ENCODE measurements at places on chromosomes 7 and 10.

DNA sequence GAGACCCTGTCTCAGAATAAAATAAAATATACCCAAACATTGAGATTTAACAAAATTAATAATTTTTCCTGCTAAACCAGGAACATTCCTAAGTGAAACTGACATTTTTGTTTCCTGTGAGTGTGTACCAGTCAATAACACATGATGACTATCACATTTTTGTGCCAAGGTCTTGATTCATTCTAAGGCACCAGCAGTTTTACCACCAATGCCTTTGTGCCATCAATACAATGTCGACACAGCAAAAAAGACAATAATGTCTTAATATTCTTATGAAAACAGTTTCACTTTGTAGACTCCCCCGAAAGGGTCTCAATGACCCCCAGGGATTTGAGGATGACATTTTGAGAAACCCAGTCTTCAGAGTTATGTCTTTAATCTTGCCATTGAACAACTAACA is 7.2 kb upstream of the CADPS2 start:
- no peak for DNase-seq

DNA sequence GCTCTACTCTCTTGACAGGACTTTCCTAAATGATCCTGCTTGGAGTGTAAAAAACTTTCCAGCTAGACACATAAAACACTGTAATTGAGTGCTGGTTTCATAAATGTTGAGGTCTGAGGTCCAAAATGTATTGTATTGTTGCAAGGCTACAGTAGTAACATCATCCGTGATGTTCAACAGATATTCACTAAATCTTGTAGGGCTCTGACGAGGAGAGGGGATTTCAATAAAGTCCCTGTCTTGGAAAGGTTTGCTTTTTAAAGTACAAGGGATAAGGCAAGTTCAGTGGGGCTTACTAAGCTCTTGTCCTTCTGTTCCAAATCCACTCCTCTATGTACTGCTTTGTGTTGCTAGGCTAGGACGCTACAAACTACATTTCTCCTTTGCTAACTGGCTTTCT is 48.9 kb downstream of the FHIP2A start:
- no peak for DNase-seq

DNA sequence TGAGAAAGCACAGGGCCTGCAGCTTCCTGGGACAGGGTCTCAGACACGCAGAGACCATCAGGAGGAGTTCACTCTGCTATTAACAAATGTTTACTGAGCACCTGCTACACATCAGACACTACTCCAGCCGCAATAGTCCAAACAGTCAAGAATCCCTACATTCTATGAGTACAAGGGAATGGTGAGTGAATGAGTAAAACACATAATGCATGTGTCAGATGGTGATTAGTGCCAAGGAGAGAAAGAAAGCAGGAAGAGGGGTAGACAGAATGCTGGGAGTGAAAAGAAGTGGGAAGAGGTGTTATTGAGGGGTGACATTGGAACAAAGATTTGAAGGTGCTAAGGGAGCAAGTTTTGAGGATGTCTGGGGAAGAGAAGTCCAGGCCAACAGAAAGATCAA is 634.2 kb upstream of the GALNT17 start:
- DNase-seq, result no peak

- no peak for DNase-seq
These were observed 201.8 kb upstream of the PPP2R2D start for GRCh38 chr10:131698986-131699385.

GRCh38 chr10:131073469-131074035 is 238.0 kb downstream of the TCERG1L start:
- no peak for DNase-seq

DNA sequence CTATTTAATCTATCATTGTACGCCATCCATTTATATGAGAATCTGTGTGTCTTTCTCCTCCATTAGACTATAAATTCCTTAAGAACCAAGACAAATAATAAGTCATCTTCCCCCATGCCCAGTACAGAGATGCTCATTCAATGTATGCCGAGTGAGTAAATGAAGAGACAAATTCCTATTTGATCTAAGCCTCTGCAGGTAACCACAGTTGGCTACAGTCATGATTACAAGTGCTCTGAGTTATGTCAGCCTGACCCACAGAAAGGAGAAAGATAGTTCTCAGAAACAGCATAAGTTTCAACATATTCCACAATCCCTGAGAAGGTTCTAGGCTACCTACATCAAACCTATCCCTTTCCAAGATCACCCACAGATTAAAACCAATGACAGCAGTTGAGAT is 46.1 kb downstream of the MPP7 start:
- no peak for DNase-seq

- DNase-seq, result no peak
These were observed 22.2 kb downstream of the LIPK start for GRCh38 chr10:88728107-88728763.

DNA sequence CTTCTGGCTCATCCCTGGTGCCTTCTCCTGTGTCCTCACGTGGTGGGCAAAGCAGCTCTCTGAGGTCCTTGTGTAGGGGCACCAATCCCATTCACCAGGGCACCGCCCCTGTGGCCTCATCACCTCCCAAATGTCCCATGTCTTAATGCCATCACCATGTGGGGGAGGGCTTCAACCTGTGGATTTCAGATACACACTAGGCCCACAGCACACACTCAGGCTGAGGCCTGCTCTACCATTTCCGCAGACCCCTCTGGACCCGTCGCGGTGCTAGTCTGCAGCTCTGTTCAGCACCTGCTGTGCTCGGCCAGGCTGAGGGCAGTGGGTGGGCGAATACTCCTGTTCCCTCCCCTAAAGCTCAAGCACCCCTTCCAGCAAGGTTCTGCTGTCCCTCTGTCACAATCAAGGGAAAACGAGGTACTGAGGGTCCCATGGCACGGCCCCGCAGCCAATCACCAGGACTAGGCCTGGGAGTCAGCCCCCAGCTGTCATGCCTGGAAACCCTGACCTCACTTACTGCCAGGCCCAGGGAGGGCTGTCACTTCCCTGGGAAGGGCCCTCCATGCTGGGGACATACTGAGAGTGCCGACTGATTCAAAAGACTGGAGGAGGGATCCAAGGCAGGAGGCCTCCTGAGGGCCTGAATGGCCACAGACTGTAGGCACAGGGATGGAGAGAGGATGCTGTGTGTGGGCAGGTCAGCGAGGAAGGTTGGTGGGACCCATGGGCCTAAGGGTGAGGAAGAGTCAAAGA is 123.8 kb upstream of the RET start:
- DNase-seq, result no peak

- no peak for DNase-seq
These were observed 210.6 kb downstream of the ARL4A start for GRCh38 chr7:12898004-12898403.

- DNase-seq, result no peak
These were observed 704.0 kb upstream of the IGFBP3 start for GRCh38 chr7:46625032-46625431.

GRCh38 chr10:58269782-58270290 is 874 bp downstream of the CISD1 start:
- no peak for DNase-seq

- no peak for DNase-seq
These were observed 419.9 kb downstream of the NRG3 start for GRCh38 chr10:82294874-82295378.

DNA sequence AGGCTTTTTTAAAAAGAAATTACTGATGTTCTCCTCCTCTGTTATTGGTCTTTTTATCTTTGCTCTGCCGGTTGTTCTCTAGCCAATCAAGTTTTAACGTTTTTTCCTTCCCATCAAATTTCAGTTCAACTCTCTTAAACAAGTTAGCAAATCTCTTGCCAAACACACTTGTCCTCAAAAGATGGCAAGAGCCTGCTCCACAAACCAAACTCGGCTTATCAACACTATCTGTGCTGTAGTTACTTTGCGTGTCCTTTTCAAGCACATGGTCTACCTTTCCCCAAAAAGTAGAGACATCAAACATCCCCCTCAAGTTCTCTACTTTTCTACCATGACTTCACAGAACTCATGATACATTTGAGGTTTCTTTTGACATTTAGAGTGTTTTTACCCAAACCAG is 71.3 kb downstream of the OSBPL3 start:
- DNase-seq, result no peak

DNA sequence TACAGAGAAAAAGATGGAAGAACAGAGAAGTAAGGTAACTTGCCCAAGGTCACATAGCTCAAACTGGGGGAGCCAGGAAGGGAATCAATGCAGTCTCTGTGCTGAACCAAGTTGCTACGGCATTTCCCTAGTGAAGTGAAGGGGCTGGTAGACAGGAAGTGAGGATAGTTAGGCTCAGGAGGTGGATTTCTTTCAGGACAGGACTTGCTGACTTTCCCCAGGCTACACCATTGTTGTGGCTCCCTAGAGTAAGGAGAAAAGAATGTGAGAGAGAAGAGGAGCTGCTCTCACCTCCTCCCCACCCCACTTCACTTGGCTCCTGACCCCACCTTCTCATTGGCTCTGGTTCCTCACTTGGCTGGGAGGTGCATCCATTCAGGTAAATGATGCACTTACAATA is 316.9 kb downstream of the INHBA start:
- DNase-seq, result no peak

GRCh38 chr10:88689366-88689765 is 16.7 kb upstream of the LIPK start:
- no peak for DNase-seq

GRCh38 chr10:666237-667012 is 23.0 kb downstream of the DIP2C start:
- DNase-seq, result no peak

GRCh38 chr7:106568680-106569499 is 92.1 kb downstream of the CCDC71L start:
- no peak for DNase-seq

DNA sequence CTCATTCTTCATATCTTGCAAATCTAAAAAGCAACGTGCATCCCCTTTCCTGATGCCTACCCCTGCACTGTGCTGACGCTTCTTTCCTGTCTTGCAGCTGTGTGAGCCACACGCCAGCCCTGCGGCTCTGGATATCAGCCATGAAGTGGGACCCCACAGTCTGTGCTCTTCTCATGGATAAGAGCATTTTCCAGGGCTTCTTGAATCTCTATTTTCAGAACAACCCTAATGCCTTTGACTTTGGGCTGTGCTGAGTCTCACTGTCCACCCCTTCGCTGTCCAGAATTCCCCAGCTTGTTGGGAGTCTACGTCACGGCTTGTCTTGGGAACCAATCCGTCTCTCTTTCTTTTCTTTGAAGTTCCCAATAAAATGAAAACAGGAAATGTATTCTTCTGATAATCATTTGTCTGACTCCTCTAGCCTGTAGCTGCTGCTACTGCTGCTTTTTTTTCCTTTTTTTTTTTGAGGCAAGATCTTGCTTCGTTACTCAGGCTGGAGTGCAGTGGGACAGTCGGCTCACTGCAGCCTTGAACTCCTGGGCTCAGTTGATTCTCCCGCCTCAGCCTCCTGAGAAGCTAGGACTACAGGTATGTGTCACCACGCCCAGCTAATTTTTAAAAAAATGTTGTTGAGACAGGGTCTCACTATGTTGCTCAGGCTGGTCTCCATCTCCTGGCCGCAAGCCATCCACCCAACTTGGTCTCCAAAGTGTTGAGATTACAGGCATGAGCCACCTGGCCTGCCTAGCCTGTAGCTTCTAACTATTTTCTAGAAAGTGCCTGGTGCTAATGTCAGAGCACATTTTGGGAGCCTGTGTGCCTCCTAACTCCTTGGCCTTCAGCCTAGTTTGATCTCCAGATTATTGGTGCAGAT is 30.3 kb downstream of the GSTO2 start:
- DNase-seq, result no peak

GRCh38 chr7:44196450-44196872 is 4.3 kb upstream of the YKT6 start:
- no peak for DNase-seq

- DNase-seq, result no peak
These were observed 119.0 kb downstream of the SEC23IP start for GRCh38 chr10:120011359-120012130.

- no peak for DNase-seq
These were observed 250.6 kb downstream of the DOCK4 start for GRCh38 chr7:111955616-111956015.

GRCh38 chr10:42960491-42960990 is 116.3 kb upstream of the RET start:
- DNase-seq, result no peak

GRCh38 chr10:106557053-106557452 is 607.5 kb downstream of the SORCS1 start:
- DNase-seq, result no peak

DNA sequence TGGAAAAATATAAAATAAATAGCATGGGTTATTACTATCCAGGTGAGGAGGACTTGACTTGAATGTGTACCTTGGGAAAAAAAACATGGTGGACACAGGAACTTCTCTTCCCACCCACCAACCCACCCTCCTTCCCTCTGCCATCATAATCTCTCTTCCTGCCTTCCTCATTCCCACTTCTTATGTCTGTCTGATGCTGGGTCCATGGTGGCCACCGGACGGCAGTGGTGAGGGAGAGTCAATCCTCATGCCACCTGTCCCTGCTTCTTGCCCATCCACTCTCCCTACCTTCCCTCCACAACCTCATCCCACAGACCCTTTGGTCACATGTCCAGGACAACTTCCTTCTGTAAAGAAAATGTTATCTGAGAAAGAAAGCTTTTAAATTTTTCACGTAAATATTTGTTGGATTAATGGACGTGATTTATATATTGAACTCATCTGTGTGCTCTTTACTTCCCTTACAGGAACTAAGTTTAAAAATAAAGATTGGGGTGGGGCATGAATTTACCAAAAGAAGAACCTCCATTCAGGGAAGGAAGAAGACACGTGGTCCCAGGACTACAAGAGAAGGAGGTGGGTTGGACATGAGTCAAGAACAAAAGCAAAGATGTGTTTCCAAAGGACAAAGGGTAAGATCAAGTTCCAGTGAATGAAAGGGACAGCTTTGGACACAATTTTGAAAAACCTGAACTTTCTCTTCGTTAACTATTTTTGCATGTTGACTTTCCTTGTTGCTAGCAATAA is 104.5 kb downstream of the PIP4K2A start:
- no peak for DNase-seq

DNA sequence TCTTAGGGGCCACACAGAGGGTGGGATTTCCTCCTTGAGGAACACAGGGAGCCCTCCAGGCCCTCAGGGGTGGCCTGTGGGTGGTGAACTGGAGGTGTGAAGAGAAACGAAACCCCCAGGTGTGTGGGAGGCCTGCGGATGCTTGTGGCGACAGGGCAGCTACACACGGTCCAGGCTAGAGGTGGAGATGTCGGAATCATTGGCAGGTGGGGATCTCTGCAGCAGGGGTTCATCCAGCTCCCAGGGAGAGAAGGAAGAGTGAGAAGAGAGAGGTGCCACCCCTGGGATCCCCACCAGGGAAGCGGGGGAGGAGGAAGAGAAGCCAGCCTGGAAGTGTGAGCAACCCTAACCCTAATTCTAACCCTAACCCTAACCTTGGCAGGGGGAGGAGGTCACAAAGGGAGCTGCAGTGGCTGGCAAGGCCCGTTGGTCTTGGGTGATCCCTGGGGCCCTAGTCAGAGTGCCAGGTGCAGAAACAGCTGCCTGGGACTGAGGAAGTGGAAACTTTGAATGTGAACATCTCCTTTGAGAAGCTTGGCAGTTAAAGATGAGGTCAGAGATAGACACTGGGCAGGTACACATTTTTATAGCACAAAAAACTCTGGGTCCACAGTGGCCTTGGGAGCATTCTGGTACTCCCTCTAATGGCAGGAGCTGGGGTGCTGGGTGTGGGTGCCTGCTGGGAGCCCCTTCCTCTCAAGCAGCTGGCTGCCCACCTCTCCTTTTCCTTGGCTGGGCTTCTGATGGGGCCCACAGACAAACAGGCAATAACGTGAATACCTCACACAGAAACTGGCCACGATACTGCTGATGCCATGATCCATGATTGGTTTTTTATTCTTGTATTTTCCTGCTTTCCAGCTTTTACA is 6.8 kb upstream of the AEBP1 start:
- no peak for DNase-seq

Data from activated T-helper 1 cell treated with anti-CD3 and anti-CD28 coated beads, Interleukin-2, amount 50 U/mL, for 16 hours (primary cell).